ENCODE measurements at places on chromosomes 7 and 10.
A peak's percentile ranks its signal among the peaks of the same experiment; 100 is the strongest.

- DNase-seq = no peak
Observed at GRCh38 chr10:89163265-89163995, 43.7 kb downstream of the CH25H start.

- no peak for DNase-seq
Observed at GRCh38 chr7:142908921-142909890, 23.7 kb upstream of the TRPV6 start.

GRCh38 chr7:99379043-99379577 lies 4.6 kb downstream of the ARPC1B start:
- peak; percentile 77 for DNase-seq

DNA sequence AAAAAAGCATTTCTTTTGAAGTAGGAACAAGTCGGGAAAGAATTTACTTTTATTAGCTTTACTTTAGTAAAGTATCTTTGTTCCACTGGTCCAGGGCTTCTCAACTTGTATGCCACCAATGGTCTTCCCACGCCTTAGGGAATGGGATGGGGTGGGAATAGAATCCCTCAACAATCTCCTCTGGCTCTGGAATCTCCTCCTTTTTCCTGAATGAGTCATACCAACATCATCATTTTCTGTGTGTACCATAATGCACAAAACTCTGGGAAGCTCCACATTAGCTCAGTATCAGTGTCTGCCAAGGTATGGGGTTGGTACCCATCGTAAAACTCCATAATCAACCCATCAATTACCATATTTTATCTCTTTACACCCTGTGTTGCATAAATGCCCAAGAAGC lies 159.4 kb upstream of the BMPER start:
- no peak for DNase-seq

DNA sequence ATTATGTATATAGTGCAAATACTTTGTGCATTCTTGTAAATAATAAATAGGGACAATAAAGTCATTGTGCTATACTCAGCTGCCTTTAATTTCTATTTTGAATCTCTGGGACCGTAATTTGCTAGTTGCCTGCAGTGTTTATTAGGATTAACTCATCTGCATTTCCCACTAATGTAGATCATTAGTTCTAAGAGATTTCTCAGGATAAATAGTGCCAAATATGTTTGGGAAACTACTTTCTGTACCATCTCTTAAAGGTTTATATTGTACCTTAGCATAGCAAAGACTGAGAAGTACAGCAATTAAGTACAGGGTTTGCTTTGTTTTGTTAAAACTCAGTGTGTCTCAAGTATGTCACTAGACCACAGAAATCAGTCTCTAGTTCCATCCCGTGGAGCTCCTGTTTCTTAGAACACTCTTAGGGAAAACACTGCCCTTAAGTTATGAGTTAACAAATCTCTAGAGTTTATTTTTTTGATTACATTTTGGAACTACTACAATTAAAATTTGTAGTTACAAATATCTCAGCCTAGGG lies 26.0 kb downstream of the ADD3 start:
- no peak for DNase-seq

- no peak for DNase-seq
Observed at GRCh38 chr7:121369462-121369861, 26.6 kb downstream of the FAM3C start.

DNA sequence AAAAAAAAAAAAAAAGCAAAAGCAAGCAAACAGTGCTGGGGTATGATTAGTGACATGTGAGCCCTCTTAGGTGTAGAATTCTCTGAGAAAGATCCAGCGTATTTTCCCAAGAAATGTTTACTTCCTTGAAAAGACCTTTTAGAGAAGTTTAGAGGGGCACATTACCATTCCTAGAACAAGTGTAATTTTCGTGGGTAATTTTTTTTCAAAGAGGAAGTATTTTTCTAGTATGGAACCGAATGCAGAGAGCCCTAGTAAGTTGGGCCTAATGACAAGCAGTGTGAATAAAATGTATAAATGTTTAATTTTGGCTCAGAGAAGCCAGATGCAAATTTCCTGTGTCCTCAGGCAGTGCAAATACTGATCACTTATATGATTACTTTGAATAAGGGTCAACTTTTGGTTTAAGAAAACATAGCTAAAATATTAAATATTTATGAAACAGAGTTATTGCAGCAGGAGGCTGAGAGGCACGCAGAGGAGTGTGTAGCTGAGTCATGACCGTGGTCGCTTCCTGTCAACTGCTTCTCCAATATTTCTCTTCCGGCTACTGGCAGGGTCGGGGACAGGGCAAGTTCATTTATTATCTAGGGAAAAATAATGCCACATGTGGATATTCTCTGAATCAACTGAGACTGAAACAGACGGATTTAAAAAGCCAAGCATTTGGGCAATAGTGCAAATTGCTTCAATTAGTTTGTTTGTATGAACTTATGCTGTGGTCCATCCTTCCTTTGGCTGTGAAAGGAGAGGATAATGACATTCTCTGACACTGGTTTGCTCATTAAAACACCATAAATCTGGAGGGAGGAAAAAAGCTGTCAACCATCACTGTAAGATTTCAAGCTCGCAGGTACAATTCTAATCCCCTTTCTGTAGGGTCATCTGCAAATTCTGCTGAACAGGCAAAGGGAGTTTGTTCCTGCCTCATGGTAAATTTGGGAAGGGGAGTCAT lies 495.2 kb downstream of the GLRX3 start:
- no peak for DNase-seq

DNA sequence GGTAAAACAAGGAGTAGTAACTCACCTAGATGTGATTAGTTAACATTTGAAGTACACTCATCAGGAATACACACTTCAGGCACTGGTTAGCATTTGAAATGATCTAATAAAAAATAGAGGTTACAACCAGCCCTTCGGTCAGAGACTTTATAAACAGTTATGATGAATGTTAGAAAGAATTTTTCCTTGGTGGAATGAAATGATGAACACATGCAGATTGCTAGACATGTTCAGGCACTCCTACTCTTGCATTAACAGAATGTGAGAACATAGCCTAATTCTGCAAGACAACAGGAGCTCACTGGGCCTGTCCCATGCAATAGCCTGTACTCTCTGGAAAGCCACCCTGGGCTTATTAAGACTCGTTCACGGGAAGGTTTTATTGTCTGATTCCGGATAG lies 47.3 kb upstream of the TECTB start:
- no peak for DNase-seq

DNA sequence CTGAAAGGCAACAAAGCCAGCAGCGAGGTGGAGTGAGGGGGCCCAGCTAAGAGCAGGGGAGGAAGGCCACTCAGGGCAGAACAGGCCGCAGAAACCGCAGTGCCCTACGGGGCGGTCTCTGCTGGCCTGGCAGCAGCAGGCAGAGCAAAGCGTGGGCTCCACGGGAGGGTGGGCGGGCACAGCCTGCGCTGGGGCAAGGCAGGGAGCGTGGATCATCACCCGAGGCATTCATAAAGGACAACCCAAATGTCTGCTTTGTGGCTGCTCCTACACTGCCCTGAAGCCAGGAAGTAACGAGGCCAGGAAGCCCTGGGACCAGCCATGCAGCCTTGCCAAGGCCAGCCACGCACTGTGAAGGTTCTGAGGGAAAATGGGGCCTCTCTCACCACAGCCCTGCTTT lies 127.5 kb downstream of the MAD1L1 start:
- no peak for DNase-seq

GRCh38 chr10:46787321-46787615 lies 124.0 kb upstream of the PTPN20 start:
- DNase-seq = no peak

GRCh38 chr7:116779216-116779615 lies 83.2 kb upstream of the CAPZA2 start:
- no peak for DNase-seq

- no peak for DNase-seq
Observed at GRCh38 chr10:21519941-21520436, 5.5 kb downstream of the SKIDA1 start.

DNA sequence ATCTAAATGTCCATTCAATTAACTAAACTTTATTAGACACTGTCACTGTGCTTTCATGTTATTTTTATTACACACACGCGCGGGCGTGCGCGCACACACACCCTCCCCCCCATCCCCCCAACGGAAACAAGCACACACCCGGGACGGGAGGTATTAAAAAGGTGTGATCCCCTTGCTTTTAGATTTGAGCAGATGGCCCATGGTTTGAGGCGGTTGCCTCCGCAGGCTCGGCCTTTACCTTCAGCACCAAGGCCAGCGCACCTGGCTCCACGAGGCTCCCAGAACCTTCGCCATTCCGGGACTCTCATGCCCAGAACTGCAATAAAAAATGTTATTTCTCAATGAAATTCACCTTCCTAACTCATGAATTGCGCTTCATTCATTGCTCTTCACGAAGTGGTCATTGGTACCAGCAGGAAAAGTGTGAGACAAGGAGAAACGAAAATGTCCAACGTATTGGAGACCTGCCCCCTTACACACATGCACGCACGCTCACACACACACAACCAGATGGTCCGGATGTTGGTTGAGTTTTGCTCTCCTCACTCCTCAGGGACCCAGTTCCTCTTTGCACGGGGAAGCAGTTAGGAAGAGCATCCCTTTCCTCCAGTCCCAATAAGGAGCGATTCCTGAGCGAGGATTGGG lies 20.8 kb upstream of the PTF1A start:
- DNase-seq = no peak

GRCh38 chr7:142568435-142569097 lies 180.7 kb upstream of the PRSS1 start:
- peak; percentile 85 for DNase-seq

GRCh38 chr10:113980408-113981087 lies 63.1 kb upstream of the ADRB1 start:
- peak; percentile 1 for DNase-seq

- no peak for DNase-seq
Observed at GRCh38 chr10:14776546-14776945, 1.8 kb upstream of the FAM107B start.

- DNase-seq = peak; percentile 91
Observed at GRCh38 chr7:155206318-155207020, 91.2 kb upstream of the INSIG1 start.

GRCh38 chr10:49398986-49399385 lies 3.1 kb upstream of the DRGX start:
- no peak for DNase-seq

DNA sequence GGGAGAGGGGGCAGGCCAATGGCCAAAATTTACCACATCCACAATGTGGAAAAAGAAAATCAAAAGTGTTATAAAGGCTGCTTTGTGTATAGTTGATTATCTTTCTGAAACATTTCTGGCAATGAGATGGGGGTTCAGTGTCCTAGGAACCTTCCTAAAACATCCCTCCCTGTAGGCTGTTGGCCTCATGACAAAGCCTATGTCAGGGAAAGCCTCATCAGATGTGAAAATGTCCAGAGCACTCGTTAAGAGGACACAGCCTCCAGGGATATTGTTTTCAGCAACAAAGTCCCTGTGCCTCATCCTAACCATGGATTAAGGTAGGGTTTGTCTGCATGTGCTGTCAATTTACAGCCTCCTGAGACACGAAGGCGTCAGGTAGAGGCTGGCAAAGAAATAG lies 17.0 kb downstream of the SUN3 start:
- no peak for DNase-seq

- no peak for DNase-seq
Observed at GRCh38 chr10:27391325-27391724, 112.8 kb upstream of the RAB18 start.

- no peak for DNase-seq
Observed at GRCh38 chr7:32155712-32156111, 85.5 kb upstream of the PDE1C start.

GRCh38 chr10:97916586-97916985 lies 66.9 kb downstream of the GOLGA7B start:
- no peak for DNase-seq

- DNase-seq = no peak
Observed at GRCh38 chr10:126397156-126397555, 8.9 kb upstream of the ADAM12 start.
